AG09309 (cell line): ENCODE measurements at places on chromosomes 5 and 9.

DNA sequence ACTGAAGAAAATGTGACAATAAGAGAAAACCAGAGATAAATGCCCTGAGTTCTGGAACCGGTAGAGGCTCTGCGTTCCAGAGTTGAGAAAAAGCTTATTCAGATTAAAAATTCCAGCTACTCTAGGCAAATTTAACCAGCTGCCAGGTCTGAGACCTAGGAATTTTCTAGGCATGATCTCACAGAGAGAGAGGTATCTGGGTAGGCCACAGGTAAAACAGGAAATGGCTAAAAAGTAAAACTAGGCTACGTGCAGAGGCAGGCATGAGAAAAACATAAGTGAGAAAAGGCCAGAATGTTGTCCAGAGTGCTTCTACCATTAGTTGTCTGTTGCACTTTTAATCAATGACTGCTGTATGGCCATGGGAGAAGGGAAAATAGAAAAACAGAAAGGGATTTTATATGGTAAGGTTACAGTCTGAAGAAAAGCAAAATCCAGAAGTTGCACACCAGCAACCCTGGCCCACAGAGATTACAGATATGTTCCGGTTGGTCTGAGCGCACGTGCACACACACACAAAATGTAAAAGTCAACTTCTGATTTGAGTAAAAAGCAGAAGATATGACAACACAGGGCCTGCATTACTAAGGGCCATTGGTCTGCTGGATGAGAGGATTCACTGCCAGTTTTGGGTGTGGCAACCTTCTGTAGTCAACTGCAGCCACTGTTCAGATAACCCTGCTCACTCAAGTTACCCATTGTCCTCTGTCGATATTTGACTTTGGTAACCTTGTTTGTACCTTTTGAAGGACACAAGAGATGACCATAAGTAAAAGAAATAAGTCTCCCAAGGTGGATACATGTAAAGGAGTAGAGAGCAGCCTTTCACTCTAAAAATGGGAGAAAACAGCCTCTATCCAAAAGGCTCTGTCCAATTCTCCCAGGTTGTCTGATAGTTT, 266.0 kb downstream of the DTWD2 start:
- DNase-seq: no peak

DNA sequence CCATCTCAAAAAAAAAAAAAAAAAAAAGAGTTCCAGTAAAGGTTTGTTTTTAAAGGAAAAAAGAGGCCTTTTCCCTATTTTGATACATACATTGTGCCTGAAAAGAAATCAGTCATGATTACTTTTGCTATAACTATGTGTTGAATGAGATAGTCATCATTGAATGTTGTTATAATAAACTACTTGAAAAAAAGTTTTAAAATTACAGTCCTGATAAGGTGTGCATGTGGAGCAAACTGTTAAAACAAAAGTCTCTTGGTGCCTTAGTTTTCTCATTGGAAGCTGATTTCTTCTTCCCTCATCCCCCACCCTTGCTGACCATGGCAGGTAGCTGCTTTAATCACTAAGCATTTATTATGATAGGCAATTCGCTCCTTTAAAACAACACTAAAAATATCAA, 172.3 kb upstream of the TBCA start:
- DNase-seq: no peak

DNA sequence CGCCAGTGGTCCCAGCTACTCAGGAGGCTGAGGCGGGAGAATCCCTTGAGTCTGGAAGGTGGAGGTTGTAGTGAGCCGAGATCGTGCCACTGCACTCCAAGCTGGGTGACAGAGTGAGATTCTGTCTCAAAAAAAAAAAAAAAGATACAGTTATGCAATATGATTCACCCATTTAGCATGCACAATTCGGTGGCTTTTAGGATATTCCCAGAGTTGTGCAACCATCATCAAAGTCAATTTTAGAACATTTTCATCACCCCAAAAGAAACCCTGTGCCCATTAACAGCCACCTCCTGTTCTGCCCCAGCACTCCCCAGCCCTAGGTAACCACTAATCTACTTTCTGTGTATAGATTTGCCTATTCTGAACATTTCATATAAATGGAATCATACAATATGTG, 4.3 kb upstream of the DHFR start:
- DNase-seq: no peak

DNA sequence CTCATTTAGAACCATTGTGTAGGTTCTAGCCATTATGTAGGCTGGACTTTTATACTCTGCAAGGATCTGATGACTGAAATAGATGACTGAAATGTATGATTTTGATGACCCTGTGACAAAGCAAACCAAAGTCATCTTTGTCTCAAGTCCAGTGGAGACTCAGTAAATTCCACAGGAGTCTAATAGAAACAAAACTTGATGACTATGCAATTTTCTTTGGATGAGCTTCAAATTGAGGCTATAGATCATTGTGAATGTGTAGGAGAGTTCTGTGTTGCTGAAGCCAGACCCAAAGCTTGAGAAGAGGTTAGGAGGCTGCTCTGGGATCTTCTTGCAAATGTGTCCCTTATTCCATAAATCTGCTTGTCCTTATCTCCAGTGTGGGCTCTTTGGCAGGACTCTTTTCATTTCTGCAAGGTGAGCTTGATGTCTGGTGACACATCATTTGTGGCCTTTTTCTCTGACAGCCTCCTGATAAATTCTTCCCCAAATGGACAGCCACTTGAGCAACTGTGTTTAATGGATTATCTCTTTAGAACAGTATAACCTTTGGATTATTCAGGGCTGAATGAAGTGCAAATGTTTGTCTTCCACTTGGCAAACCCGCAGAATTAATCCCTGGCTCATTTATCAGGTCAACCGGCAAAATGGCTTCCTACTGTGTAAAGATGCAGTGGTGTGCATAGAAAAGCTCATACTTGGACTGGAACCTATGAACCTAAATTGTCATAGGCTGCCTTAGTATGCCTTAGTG, 235.1 kb upstream of the ANKH start:
- DNase-seq: no peak

DNA sequence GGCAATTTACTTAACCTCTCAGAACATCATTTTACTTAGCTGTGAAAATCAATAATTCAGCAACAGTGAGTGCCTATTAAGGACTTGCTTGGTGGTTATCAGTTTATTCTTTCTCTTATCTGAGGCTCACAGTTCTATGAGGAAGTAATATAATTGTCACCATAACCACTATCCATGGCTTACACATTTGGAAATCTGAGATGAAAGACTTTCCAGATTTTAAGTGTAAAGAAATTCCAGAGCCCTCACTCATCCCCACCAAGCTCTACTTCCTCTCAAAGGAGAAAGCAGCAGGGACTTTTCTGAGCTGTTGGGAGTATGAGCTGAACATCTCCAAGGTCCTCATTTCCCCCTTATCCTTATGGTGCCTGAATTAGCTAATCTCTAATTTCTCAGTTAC, 321.5 kb downstream of the FBXL7 start:
- no peak for DNase-seq

DNA sequence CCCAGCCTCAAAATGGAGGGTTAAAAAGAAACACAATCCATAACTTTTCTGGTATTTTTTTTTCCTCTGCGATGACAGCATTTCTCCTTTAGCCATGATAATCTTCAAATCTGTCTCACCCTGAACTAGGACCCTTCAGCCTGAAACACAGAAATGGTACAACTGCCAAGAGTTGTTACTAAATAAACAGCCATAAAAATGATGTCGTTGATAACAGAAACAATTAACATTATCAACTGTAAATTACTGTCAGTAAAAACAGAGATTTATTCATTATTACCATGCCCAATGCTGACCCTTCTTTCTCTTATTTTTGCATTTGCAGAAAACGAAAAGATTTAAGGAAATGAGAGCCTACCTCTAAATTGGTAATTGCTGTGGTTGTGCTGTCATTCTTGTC, 19.4 kb upstream of the MIER3 start:
- DNase-seq: no peak

DNA sequence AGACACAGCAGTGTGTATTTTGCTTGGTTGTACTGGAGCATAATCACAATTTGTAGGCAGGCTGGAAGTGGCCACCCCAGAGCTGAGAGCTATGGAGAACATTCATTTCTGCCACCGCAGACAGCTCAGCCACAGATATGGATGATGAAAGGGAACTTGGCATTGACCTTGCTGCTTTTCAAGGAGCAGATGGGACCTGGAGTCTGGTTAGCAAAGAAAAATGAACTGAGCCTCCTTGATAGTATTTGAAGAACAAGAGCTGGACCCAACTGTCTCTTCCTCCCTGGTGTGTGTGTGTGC, 395.2 kb upstream of the ZNF462 start:
- no peak for DNase-seq

DNA sequence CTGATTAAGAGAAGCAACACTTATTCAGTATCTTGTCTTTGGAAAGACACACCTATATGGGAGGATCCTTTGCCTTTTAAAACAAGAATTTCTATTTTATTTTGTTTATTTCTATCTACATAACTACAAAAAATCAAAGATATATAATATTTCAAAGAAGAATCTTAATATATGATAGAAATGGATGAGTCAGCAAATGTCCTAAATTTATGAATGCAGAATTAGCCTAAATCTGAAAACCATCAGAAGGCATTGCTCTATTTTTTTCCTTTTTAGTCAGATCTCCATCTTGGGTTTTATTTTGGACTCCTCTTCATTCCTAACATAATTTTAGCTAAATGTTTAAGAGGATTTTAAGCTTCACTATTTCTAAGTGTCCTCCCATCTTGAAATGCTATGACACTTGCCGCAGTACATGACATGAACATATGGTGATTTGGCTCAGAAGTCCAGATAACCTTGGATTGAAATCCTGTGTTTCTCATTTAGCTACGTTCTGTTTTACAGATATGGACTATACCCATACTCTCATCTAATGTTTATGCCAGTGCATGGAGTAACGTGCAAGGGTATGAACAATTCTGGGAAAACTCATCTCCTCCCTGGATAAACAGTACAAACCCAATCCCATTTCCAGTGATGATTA, 1322.8 kb upstream of the DMAC1 start:
- no peak for DNase-seq

GRCh38 chr9:123326662-123327093, 29.3 kb upstream of the CRB2 start:
- DNase-seq: no peak

GRCh38 chr5:66769839-66770617, 173.8 kb downstream of the MAST4 start:
- DNase-seq: no peak

DNA sequence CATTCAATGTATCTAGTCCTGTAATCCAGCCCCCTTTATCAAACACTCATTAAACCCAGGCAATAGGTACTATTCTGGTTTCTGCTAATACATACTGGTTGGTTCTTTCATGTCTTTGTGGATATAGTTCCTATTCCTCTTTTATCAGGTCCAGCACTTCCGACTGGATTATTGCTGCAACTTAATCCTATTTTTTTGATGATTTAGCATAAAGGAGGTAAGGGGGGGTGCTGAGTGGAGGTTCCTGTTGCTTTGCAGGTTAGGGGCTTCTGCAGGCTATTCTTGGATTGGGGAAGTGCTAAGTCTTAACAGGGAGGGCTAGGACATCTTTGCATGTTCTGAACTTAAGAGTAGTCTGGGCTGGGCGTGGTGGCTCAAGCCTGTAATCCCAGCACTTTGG, 377.7 kb downstream of the FGF10 start:
- no peak for DNase-seq

GRCh38 chr9:87834357-87834756, 48.3 kb upstream of the SPATA31E1 start:
- DNase-seq: no peak

- no peak for DNase-seq
Observed at GRCh38 chr5:36402512-36402906, 100.8 kb upstream of the RANBP3L start.

DNA sequence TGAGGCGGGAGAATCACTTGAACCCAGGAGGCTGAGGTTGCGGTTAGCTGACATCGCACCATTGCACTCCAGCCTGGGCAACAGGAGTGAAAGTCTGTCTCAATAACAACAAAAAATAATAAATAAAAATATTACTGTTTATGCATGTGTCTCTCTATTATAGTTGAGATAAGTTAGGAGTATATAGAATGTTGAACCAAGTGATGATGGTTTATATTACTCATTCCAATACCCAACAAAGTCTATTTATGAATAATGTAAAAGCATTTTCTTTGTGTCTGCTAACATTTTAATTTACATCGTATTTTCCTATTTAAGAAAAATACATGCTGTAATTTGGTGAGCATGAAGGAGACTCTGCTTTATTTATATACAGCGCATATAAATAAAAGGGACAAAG, 35.8 kb downstream of the CREBRF start:
- DNase-seq: no peak
